NCI-H2081 treated with DMSO at 0.1 percent for 48 hours (cell line): ENCODE measurements at places on chromosomes 7 and 10.

GRCh38 chr7:92809760-92810573 lies 26.4 kb downstream of the CDK6 start:
- no peak for DNase-seq

DNA sequence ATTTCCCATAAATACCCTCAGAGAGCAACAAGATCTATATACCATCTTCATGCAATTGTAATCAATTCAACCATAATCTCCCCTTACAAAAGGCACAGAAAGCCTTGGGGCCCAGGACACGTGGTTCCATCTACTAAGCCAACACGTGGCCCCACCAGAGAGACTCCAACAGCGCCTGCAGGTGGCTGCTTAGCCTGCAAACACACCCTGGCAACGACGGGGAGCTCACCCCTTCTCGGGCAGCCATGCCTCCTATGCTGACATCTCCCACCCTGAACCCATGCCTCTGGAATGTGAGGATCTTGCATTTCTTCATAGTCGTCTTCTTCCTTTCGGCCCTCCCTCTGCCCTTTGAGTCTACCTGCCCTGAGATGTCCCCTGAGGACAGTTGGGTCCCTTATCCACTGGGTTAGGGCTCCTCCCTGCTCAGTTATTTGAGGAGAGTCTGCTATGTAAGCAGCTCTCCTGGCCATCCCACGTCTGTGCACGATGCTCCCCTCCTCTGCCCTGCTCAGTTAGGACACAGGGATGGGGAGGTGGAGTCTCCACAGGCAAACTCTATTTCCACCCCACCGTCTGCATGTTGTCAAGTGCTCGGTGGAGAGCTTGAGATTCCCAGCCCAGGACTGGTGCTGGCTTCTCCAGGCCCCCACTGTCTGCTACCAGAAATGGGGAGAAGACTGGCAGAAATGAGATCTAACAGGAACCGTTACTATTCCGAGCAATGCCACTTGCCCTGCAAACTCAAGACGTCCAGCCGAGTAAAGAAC lies 36.5 kb downstream of the EBF3 start:
- no peak for DNase-seq

DNA sequence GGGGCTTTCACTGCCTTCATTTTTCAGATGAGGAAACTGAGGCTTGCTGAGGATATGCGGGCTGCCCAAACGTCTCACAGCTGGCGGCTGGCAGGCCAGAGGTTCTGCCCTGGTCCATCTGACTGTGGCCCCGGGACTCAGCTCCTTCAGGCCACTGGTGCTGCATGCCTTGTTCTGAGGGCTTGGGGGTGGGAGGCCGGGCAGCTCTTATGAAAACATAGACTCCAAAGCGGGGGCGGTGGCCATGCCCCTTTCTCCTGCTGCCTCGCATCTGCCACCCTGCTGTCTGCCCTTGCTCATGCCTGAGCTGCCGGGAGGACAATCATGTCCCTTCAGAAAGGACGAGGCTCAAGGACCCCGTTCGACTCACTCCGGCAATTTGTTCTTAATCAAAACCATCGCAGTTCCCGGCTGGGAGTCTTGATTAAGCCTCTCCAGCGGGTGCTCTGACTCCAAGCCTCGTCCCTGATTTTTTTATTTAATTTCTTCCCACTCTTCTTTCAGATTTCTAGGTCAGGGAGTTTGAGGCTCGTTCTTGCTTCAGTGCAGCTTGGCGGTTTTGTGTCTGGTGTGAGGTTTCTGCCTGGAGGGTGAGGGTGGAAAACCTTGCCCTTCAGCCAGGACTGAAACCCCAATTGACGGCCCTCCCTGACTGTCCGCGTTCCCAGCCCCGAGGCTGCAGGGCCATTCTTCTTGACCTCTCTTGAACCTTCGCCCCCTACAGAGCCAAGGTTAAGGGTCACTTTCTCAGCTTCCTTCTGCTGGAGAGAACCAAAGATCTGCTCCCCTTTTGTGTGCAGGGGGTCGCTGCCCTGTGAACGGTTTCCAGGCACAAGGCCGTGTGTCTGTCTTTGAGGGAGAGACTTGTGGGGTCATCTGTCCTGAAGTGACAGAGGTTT lies 120.8 kb downstream of the DNAJB6 start:
- no peak for DNase-seq

DNA sequence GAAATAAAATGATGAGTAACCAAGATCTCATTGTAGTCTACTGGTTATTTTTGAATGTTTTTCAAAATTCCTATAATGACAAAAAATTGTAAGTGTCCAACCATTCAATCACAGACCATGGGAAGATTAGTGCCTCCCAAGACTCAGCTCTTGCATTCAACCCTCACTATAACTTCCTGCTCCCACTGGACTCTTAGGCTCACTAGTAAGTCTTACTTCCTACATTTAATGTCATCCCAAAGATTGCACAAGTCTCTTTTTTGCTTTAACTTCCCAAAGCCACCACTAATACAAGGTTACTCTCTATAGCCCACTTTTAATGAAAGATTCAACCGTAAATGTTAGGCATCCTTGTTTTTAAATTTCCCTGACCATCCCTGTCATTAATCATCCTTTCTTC lies 111.9 kb upstream of the NRBF2 start:
- no peak for DNase-seq

DNA sequence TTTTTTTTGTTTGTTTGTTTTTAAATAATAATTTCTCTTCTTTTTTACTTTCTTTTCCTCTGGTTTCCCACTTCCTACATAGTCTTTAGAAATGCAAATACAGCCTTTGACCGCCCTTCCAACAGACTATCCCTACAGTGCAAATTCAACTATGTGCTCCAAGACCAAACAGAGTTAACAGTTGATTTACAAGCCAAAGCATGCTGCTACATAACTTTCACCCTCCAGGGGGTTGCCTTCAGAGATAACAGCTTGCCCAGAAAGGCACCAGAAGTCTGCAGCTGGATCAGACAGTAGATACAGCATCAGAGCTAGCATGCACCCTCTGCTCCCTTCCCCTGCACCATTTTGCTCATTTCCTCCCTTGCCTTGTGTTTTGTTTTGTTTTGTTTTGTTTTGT lies 539.0 kb downstream of the ZWINT start:
- no peak for DNase-seq

GRCh38 chr7:51128545-51129435 lies 187.8 kb downstream of the COBL start:
- DNase-seq: no peak

- no peak for DNase-seq
Observed at GRCh38 chr10:59090817-59091622, 85.4 kb upstream of the PHYHIPL start.

DNA sequence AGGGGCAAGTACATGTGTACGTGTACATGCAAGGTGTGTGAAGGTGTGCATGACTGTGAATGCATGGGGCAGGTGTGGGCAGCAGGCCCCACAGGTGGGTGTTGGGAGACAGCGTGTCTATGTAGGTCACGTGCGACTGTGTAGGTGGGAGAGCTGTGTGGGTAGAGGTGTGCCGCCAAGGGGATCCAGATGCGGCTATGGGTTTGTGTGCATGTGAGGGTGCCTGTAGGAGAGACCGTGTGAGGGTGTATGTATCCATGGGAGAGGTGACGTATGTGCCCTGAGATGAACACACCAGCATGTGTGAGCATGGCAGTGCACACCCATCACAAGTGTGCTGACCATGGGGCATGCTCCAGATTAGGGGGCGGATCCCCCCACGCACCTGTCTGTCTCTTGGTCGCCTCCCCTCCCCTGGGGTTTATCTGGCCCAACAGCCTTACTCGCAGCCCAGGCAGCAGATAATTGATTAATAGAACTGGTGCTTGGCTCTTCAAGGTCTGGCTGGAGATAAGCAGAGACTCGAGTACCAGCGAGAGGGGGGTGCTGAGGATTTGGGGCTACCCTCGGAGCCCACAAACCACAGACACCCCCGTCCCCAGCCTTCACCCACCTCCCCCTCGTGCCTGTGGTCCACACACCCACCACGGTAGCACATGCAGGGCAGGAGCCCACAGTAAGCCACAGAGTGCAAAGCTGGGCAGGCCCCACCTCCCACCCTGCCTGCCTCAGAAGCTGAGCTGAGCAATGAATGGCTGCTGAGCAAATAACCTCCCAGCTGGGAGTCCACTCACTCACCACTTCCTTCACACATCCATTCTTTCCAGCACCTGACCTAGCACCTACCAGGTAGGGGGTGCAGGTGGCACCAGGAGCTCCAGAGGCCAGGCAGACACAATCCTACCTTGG lies 41.4 kb upstream of the ZMIZ1 start:
- DNase-seq: no peak

- no peak for DNase-seq
Observed at GRCh38 chr7:47738563-47739166, 156.8 kb upstream of the TNS3 start.

GRCh38 chr7:2120251-2120660 lies 112.5 kb downstream of the MAD1L1 start:
- no peak for DNase-seq

DNA sequence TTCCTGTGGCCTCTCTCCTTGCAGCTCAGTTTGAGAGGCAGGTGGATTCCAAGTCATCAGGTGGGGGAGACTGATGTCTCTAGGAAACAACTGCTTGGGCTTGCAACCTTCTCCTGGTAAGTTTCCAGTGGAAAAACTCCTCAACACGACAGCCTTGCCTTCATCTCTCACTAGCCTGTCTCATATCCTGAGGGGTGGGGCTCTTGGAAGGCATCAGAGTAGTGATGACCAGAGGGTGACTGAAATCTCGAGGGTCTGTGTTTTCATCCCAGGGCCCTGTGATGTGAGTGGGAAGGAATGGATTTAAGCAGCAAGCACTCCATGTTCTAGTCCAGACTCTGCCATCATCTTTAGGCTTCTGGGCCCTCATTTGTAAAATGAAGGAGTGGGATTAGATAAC lies 107.0 kb downstream of the NRP1 start:
- no peak for DNase-seq

GRCh38 chr7:105800849-105801534 lies 75.4 kb downstream of the ATXN7L1 start:
- DNase-seq: no peak

DNA sequence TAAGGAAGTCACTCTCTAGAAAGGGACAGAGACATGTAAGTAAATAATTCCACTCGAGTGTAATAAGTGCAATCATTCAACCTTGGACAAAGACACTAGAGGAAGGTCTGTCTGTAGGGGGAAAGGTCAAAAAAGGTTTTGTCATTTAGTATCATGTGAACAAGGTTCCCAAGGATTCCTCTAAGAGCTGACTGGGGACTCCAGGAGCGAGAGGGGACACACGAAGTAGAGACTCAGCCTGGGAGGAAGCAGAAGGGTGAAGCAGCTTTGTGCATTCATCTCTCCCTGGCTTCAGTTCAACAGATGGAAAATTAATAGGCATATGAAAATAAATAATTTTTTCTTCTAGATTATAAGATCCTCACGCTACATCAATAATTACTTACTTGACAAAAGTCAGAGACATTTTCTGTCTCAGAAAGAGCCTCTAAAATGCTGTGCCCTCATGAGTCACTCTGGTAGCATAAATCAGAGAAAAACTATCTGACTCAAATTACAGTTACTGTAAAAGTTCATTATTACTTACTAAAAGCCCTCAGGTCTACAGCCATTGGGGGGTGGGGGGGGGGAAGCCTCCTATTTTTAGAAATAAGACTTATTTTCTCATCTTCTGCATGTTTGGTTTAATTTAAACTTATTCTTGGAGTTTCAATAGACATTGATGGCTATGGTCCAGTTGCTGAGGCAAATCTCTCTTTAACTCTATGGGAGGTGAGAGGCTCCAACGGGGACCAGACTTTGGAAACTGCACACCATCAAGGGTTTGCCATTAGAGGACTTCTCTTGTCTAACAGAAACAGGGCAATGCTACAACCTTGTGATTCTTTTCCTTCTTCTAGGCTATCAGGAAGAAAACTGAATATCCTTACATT lies 275.1 kb upstream of the KLF14 start:
- DNase-seq: no peak

DNA sequence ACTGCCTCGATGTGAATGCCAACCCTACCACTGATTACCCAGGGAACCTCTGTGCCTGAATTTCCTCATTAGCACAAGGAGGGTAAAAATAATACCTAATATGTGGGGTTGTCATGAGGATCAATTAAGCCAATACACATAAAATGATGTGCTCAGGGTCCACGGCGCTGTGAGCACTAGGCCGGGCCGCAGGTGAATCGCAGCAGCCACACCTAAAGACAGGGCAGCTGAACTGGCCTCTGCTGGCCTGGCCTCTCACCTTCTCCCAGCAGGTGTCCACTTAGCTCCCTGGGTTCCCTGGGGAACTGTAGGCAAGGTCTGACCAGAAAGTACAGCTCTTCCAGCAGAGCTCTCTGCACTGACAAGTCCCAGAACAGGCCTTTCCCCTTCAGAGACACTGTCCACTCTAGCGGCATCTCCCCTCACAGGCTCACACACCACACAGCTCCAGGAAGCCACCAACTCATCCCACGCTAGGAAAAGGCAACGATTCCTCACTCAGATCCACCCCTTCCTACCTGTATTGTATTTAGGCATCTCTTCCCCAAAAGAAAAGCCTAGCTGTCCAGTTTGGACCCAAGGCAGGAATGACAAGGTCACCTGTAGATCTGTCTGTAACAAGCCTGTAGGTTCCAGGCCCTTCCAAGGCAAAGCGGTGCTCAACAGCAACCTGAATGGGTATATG lies 273.1 kb downstream of the USP6NL start:
- no peak for DNase-seq

DNA sequence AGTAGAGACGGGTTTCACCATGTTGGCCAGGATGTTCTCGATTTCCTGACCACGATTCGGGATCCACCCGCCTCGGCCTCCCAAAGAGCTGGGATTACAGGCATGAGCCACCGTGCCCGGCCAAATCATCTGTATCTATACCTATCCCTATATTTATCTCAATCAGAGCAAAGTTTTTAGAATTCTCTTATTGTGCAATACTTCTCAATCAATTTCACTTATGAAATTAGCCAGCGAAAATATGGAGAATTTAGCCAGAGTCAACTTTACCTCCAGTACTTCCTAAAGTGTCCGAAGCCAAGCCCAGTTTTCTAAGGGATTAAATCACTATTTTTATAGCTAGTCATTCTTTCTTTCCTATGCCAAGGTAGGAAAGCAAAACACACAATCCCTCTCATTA lies 319.1 kb upstream of the PFKP start:
- no peak for DNase-seq

- no peak for DNase-seq
Observed at GRCh38 chr10:95798096-95798855, 42.3 kb downstream of the ENTPD1 start.

DNA sequence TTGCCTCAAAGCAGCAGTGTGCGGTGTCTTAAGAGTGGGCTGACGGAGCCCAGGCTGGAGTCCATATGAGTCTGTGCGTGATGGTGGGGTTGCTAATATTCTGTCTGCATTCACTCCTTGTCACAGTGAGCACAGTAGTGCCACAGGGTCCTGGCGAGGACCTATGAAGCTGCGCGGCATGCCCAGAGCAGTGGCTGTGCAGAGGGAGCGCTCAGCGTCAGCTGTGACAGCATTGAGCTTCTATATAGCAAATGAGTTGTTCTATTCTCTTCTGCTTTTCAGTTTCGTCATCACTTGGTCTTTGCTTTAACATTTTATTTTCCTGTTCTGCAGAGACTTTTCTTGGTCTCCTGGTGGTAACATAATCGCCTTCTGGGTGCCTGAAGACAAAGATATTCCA lies 14.5 kb downstream of the EIF3B start:
- DNase-seq: no peak

DNA sequence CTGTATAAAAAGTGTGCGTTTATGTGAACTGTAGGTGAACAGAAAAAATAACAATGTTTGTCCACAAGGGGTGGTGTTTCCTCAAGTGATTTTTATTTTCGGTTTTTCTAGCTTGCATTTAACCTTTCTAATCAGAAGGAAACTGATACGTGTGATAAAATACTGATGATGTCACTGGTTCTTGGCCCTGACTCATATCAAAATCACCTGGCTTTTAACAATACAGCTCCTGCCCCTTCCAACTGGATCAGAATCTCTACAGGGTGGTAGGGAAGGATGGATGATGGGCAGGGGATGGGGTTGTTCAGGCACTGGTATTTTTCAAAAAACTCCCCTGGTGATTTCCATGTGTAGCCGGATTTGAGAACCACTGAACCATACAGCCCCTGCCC lies 10.9 kb downstream of the NPFFR1 start:
- DNase-seq: no peak
